ENCODE measurements at places on chromosomes 3 and 15. TPM values are rescaled to one million over a fixed set of nuclear protein-coding genes. Genes with fewer than 3 reads are reported as not detected.
A peak's percentile ranks its signal among the peaks of the same experiment; 100 is the strongest.

The MOBP gene
- not detected for total RNA-seq

The RASL12 gene
- not detected for total RNA-seq

DNA sequence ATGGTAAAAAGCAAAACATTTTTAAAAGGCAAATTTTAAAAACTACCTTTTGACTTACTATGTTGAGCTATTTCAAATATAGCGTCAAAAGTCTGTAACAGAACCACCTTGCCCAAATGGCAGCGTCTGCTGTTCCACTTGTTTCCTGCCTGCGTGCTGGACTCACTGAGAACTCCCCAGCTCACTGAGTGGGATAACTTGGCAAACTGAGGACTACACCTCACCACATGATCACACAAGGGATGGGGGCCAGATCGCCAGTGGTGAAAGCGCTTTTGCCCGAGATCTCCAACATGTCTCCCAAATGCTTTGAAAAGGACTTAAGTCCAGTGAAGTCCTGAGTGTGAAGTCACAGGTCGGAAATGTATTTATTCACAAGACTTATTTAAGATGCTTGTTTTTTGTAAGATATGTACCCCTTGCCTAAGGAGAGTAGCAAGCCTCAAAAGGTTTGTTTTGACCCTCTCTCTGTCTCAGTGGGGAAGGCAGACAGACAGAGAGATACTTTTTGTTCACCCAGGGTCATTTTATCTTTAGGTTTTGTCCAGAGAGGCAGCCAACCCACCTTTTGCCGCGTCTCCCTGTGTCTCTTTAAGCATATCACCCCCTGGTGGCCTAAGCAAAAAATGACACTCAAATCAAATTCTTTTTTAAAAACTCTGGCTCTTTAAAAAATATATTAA, 192.6 kb downstream of the PDZRN3 start:
- no peaks in the 10 kb centered on the region for H3K36me3 ChIP-seq
- no peak for DNase-seq
- no peak overlapping the region for H3K4me3 ChIP-seq
- no peaks in the 10 kb centered on the region for H3K27me3 ChIP-seq

- no peaks in the 10 kb centered on the region for H3K4me1 ChIP-seq
- H3K4me3 ChIP-seq = no peak overlapping the region
- no peaks in the 10 kb centered on the region for H3K27me3 ChIP-seq
- no peaks in the 10 kb centered on the region for H3K36me3 ChIP-seq
- no peak overlapping the region for H3K27ac ChIP-seq
Measured at GRCh38 chr15:58381697-58382096, 50.1 kb upstream of the LIPC start.

DNA sequence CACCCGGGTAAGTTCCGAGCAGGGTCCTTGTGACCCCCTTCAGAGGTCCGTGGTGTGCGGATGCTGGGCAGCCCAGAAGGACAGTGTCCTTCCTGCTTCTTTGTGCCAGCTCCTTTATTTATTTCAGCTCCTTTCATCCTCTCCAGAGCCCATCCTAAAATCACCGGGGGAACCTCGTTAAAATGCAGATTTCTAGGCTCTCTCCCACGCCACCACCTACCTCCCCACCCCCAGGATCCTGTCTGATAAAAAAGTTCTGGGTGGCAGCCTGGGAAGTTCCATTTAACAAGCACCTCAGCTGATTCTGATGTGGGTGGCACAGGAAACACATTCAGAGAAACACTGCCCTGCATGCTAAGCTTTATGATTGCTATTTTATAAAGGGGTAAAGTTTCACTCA, 12.5 kb upstream of the IGF1R start:
- no peak overlapping the region for H3K27ac ChIP-seq
- DNase-seq = no peak
- no peak overlapping the region for H3K4me3 ChIP-seq

GRCh38 chr3:46085421-46086082, 58.3 kb upstream of the XCR1 start:
- H3K4me3 ChIP-seq = no peak overlapping the region
- no peaks in the 10 kb centered on the region for H3K4me1 ChIP-seq
- no peaks in the 10 kb centered on the region for H3K36me3 ChIP-seq
- no peak overlapping the region for H3K27ac ChIP-seq

DNA sequence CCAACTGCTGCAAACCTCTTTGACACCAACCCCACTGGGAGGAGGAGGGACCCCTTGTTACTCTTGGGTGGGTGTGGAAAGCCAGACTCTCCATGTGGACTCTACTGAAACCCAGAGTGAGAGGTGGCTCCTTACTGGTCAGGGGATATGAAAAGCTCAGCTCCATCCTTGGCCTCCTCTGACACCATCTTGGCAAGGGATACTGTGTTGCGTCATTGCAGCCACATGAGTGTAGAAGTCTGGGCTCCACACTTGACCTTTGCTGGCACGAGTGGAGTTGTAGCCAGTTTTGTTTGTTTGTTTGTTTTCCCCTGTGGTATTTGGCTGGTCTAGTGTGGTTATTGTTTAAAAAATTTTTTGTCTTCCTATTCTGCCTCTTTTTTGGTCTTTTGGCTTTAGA, 289.1 kb downstream of the GAP43 start:
- no peaks in the 10 kb centered on the region for H3K36me3 ChIP-seq
- no peaks in the 10 kb centered on the region for H3K4me1 ChIP-seq
- H3K27me3 ChIP-seq = no peaks in the 10 kb centered on the region
- H3K4me3 ChIP-seq = no peak overlapping the region

- peak overlapping the region; percentile 65 for H3K4me3 ChIP-seq
- no peaks in the 10 kb centered on the region for H3K36me3 ChIP-seq
- peak overlapping the region; percentile 99 for H3K27ac ChIP-seq
- DNase-seq = peak; percentile 7
- H3K4me1 ChIP-seq = peaks cover 21% of the 10 kb centered on the region
- no peaks in the 10 kb centered on the region for H3K27me3 ChIP-seq
Measured at GRCh38 chr3:47780741-47781684, 680 bp downstream of the SMARCC1 start.

The TEX55 gene
- total RNA-seq = not detected

DNA sequence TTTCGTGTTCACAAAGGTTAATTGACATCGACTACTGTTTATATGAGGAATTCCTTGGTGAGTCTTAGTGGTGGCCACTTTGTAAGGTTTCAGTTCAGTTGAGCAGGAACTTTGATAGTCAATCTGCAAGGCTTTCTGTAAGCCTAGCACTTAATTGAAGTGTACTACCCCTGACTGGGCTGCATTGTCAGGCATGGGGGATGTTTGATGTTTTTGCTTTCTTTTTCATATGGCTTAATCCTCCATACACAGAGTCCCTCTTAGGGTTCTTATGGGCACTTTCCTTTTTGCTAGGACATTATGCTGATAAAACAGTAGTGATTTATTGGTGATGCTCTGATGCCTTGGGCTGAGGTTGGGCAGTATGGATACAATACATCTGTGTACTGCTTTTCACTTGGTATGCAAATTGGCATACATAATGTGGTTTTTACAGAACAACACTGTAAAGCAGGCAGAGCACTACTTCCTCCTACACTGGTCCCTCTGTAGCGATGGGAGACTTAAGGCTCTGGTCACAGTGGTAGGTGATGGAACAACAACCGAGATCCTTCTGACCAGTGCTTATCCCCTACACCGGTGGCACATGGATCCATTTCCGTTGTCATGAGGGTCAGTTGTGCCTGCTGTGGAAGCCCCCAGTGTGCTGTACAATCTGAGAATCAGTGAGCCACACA, 261.0 kb downstream of the MFSD1 start:
- H3K36me3 ChIP-seq = no peaks in the 10 kb centered on the region
- no peak overlapping the region for H3K4me3 ChIP-seq
- H3K27me3 ChIP-seq = no peaks in the 10 kb centered on the region
- no peaks in the 10 kb centered on the region for H3K4me1 ChIP-seq
- H3K27ac ChIP-seq = no peak overlapping the region

DNA sequence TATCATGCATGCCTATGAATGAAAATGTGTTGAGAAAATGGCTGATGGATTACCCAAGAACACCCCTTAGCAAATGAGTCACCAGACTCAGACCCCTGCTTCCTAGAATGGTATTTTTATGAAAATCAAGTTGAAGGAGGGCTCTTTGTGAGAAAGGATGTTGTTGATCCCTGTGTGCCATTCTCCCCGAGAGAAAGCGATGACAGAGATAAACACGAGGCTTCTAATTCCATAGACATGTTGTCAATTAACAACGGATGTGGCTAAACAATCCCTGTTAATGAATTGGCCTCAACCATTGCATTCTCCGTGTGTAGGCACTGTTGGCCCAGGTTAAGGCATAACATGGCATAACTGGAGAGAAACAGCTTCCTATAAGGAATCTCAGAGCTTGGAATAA, 5.8 kb upstream of the OXTR start:
- H3K27me3 ChIP-seq = no peaks in the 10 kb centered on the region
- no peak for DNase-seq
- H3K27ac ChIP-seq = no peak overlapping the region
- H3K36me3 ChIP-seq = no peaks in the 10 kb centered on the region
- H3K4me1 ChIP-seq = no peaks in the 10 kb centered on the region

The CFAP100 gene
- total RNA-seq = not detected

DNA sequence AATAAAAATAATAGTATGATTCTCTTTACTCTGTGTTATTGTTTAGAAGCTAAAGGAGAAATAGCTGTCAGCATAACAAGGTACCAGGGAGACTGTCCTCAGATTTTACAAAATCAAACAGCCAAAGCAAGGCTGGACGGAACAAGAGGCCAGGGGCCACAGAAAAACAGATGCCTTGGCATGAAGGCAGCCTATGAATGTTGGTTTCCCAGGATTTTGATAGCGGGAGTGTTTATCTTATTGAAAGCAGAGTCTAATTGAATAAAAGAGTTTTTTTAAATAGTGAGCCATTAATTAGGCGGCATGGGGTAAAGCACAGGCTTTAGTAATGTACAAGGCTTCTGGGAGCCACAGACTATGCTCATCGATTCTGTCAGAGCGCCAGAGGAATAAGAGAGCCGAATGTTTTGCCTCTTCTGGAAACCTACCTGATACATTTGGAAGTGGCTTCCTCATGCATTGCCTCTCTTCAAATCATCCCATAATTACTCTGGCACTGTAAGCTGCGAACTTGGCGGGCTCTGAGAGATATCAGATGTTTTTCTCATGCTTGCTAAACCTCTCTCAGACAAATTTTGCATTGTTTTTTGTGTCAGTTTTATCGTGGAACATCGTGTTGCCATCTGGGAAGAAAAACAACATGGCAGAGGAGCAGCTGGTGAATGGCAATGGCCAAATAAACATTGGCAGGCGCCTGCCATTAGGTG, 30.4 kb upstream of the TMCO5A start:
- H3K27ac ChIP-seq = no peak overlapping the region
- no peaks in the 10 kb centered on the region for H3K4me1 ChIP-seq
- H3K4me3 ChIP-seq = no peak overlapping the region
- no peaks in the 10 kb centered on the region for H3K27me3 ChIP-seq

- H3K27me3 ChIP-seq = no peaks in the 10 kb centered on the region
- no peak overlapping the region for H3K27ac ChIP-seq
Measured at GRCh38 chr15:94582368-94582767, 351.0 kb downstream of the MCTP2 start.

DNA sequence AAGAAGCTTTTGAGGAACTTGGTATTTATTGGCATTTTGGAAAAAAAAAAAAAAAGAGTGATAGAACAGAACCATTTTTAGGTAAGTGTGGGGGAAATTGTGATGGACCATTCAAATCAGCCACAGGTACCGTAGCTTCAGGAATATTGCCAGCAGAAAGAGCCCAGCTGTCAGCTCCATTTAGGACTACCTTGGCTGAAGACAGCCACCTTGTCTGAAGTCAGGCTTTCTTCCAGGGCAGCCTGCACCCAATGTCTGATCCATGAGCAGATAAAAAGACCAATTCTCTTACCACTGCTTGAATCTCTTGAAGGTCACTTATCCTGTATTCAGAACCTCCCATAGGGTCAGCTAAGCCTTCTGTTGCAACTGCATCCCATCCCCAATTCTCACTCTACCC, 37.6 kb downstream of the SLCO3A1 start:
- peaks cover 6% of the 10 kb centered on the region for H3K4me1 ChIP-seq
- H3K4me3 ChIP-seq = no peak overlapping the region
- H3K36me3 ChIP-seq = no peaks in the 10 kb centered on the region
- H3K27me3 ChIP-seq = no peaks in the 10 kb centered on the region
- H3K27ac ChIP-seq = no peak overlapping the region

DNA sequence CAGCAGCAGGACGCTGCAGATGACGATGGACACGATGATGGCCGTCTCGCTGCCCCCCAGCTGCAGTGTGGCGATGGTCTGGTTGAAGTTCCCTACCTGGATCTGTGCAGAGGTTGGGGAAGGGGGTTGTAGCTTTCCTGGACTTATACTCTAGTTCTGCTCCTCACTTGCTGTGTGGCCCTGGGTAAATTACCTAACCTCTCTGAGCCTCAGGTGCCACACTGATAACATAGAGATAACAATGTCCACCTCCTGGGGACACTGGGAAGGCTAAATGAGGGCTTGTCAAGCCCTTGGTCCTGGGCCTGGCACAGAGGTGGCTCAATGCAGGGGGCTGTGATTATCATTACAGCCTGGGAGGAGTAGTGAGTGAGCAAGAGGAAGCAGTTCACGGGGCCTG, 26.9 kb downstream of the H1-8 start:
- no peak overlapping the region for H3K4me3 ChIP-seq
- no peak overlapping the region for H3K27ac ChIP-seq
- no peaks in the 10 kb centered on the region for H3K4me1 ChIP-seq
- no peak for DNase-seq

DNA sequence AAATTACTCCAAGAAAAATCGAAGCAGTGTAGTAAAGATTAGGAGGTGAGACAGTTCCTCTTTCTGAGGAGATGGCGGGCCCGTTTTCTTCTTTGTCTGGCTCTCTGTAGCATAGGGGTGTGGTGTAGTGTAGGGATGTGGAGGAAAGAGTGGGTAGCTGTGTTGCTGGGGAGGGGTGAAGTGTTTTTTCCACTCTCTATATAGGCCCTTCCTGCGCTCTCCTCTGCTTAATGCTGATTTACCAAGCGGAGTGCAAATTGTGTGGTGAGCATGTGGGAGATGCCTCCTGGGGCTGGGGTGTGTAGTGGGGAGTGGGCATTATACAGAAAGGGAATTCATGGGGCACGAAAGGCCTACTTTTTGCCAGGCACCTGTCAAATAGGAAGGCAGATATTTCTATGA, 94.9 kb downstream of the ST6GAL1 start:
- peak overlapping the region; percentile 78 for H3K27ac ChIP-seq
- no peaks in the 10 kb centered on the region for H3K36me3 ChIP-seq
- peaks cover 31% of the 10 kb centered on the region for H3K4me1 ChIP-seq
- peak; percentile 66 for DNase-seq
- H3K4me3 ChIP-seq = peak overlapping the region; percentile 68
